ENCODE measurements at places on chromosomes 3 and 15.
A peak's percentile ranks its signal among the peaks of the same experiment; 100 is the strongest.

- DNase-seq, result no peak
These were observed 265.9 kb downstream of the EFHB start for GRCh38 chr3:19668163-19668562.

DNA sequence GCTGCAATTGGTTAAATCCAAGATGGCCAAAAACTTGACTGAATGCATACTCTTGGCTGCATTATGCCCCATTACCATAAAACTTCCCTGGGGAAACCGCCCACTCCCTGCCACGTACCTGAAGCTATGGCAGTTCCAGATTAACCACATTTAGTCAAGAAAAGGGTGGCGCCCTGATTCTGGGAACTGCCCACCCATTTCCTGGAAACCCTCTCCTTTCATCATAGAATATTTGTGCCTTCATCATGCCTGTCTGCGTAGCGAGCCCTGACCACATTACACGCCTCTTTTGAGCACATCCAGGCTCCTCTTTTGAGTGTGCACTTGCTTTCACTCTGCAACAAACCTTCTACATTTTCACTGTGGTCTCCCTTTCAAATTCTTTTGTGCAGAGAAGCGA is 5.2 kb downstream of the LINS1 start:
- DNase-seq, result peak; percentile 10

DNA sequence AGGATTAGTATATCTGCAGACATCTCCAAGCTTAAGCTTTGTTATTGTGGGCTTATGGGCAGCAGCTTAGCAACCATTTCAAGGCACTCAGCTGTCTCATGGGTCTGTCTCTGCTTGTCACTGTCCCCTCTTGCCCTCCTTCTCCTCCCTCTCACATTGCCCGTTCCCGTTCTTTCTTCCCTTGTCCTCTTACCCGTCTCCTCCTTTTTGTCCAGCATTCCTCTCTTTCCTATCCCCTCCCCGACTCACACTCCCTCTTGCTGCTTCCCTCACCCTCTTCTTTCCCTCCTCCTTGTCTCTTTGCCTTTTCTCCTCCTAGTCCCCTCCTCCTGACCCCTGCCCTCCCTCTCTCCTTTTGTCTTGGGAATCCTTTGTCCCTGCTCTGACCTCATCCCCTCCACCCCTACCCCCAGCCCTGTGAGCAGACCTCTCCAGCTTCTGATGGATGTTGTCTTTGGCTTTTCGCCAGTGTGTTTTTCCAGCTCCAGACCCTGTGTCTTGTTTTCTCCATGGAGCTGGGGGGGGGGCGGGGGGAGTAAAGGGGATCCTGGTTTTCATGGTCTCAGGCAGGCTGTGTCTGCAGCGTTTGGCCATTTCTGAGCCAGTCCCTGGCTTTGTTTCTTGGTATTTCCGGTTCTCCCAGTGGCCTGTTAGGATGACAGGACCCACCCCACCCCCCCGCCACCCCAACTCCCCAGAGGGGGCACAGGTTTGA is 47.9 kb upstream of the TRAK1 start:
- DNase-seq, result peak; percentile 89

DNA sequence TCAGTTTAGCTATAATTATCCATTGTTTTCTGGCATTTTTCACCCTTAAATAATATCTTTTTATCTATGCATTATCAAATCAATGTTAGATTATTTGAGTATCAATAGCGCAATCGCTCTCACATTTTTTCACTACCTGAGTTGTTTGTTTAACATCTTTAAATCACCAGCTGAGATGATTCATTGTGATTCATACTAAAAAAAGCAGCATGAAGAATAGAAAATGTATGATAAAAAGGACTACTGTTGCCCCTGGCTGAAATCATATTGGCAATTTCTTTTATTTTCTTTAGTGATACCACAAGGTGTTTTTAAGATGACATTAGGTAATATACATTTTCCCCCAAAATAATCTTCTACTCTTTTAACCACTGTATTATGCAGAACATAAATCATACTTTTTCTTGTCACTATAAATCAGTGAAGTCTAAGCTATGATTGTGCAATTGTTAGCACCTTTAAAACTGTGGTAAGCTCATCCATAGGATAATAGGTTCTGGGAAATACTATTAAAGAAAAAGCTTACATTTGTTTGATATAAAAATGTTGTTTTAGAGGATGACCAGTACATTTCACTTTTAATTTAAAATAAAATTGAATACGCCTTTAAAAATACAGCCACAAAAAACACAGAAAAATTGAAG is 889.1 kb downstream of the NAALADL2 start:
- DNase-seq, result no peak

DNA sequence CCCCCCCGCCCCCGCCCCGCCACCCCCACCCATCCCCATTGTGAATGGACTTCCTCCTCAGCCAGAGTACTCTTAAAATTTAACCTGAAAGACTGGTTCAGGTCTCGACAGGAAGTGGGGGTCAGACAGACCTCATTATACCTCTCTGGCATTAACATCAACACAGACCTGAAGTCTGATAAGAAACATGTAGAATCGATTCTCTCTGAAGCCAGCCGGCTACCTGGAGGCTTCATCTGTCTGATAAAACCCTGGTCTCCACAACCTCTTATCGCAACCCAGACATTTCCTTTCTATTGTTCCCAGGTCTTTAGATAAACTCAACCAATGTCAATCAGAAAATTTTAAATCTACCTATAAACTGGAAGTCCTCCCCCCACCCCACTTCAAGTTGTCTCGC is 42.6 kb downstream of the SLCO2A1 start:
- no peak for DNase-seq

GRCh38 chr15:61088675-61089074 is 140.4 kb downstream of the RORA start:
- no peak for DNase-seq

GRCh38 chr3:41794748-41795589 is 166.9 kb downstream of the ULK4 start:
- DNase-seq, result no peak

GRCh38 chr3:11818033-11818432 is 28.7 kb downstream of the TAMM41 start:
- no peak for DNase-seq

- DNase-seq, result no peak
These were observed 403.5 kb downstream of the SHQ1 start for GRCh38 chr3:72444656-72445223.

DNA sequence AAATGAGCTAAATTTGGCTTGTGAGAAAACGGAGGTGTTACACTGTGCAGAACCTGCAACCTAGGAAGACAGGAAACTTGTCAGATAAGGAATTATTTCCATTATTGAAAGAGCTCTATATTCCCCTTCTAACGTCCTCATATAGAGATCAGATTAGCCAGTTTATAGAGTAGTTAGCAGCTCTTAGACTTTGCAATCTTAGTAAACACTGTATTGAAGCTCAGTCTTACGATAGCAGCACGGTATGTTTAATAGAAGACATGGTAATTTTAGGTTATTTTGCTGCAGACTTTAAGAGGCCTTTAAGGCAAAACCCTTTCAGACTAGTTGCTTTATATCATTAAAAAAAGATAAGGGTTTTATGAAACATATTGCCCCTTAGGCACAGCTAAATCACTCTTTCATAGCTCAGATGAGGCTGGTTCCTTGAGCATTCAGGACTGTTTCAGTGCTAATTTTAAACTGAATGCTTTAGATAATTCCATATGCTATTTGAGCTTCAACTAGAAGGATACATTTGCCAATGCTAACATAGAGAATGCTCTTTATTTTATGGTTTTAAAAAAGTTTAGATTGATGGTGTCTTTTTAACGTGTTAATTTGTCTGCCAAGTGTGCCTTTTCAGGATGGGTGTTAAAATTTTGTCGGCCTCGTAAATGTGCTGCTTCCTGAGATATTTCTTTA is 234.3 kb downstream of the PYDC2 start:
- DNase-seq, result no peak

DNA sequence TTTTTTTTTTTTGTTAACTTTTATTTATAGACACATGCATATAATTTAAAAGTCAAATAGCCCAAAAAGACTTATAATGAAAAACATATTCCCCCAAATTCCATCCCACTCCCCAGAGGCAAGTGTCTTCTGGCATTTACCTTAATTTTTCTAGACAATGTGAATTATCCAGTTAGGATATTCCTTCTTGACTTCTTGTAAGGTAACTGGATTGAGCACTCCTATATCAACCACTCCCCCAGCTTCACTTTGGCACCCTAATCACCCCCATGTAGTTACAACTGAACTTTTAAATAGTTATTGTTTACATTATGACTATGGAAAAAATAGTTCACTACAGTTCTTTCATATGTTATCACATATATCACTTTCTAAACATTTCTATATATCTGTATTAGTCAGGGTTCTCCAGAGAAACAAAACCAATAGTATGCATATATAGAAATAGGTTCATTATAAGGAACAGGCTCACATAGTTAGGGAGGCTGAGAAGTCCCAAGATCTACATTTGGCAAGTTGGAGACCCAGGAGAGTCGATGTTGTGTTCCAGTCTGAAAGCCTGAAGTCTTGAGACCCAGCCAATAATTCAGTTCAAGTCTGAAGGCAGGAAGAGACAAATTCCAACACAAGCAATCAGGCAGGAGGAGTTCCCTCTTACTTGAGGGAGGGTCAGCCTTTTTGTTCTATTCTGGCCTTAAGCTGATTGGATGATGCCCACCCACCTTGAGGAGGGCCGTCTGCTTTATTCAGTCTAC is 175.8 kb downstream of the THSD4 start:
- DNase-seq, result peak; percentile 56

DNA sequence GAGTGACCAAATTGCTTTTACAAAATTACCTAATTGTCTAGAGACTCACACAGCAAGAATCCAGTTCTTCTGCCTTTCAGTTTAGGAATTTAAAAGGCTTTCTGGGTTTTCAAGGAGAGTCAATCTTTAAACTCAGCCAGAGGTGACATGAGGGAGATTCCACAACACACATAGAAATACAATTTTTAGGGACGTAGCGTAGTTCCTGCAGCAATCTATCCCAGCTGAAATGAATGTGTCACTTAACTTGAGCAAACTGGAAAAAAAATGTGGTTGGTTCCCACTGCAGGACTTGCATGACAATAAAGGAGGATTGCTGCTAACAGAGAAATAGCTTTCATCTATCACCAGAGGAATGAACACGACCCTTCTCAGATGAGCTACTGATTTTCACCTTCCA is 269.7 kb downstream of the OTOL1 start:
- no peak for DNase-seq

GRCh38 chr3:46276497-46277099 is 34.3 kb downstream of the CCR3 start:
- no peak for DNase-seq

GRCh38 chr15:77060546-77060945 is 10.4 kb downstream of the TSPAN3 start:
- peak; percentile 90 for DNase-seq

- no peak for DNase-seq
These were observed 18.3 kb downstream of the UBAP1L start for GRCh38 chr15:65096481-65097385.

- DNase-seq, result no peak
These were observed 3.2 kb upstream of the SIAH2 start for GRCh38 chr3:150765949-150766720.

DNA sequence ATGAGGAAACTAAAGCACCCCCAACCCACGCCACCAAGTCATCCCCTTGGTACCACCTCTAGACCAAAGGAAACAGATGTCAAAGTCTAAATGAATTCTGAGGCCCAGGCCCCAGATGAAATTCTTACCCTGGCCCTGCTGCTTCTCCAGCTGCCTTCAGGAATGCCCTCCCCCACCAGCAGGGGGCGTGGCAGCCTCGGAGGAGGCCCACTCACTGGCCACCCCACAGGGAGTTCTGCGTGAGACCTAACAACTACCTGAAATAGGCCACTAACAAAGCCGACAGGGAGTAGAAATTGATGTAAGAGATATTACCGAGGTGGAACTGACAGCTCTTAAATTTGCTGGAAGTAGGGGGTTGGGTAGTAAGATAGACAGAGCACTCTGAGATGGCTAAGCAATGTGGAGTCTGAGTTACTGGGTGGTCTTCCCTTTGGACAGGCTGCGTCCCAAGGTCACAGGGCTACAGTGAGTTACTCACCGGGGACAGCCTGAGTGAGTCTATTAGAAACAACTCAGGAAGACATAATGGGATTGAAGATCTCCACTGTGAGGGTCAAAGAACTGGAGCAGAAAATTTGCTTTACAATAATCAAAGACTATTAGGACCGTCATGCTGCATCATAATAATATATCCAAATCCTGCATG is 240.7 kb downstream of the SHOX2 start:
- no peak for DNase-seq

All from tongue (tissue), 3 donors.